ENCODE measurements at places on chromosomes 4 and X.

- no peaks in the 10 kb centered on the region for H3K27me3 ChIP-seq
- DNase-seq = no peak
- no peaks in the 10 kb centered on the region for H3K4me1 ChIP-seq
- no peak overlapping the region for H3K27ac ChIP-seq
Observed at GRCh38 chr4:73612032-73612431, 8.2 kb downstream of the RASSF6 start.

- DNase-seq = no peak
- H3K27ac ChIP-seq = no peak overlapping the region
- H3K4me1 ChIP-seq = no peaks in the 10 kb centered on the region
- no peaks in the 10 kb centered on the region for H3K27me3 ChIP-seq
- no peak overlapping the region for H3K4me3 ChIP-seq
Observed at GRCh38 chr4:112594993-112595392, 41.7 kb downstream of the ZGRF1 start.

GRCh38 chr4:123777373-123777772, 380.8 kb downstream of the SPRY1 start:
- no peaks in the 10 kb centered on the region for H3K4me1 ChIP-seq
- DNase-seq = peak; percentile 49
- H3K27me3 ChIP-seq = no peaks in the 10 kb centered on the region
- no peak overlapping the region for H3K27ac ChIP-seq

DNA sequence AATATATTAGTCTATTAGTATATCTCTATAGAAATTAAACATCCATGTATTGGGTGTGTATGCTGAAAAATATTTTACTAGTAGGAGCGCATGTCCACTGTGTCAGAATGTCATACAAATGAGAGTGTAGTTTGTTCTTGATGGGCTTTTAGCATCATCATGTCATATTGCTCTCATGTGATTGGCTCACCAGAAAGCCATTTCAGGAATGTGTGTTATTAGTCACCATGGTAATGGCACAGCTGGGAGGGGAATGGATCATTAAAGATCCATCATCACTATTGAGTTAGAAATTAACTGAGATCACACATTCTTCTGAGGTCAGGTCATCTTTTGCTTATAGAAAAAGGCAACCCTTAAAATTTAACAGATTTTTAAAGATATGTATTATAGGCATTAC, 77.3 kb downstream of the PHEX start:
- no peaks in the 10 kb centered on the region for H3K36me3 ChIP-seq
- peak; percentile 45 for DNase-seq
- H3K27me3 ChIP-seq = no peaks in the 10 kb centered on the region
- H3K4me1 ChIP-seq = no peaks in the 10 kb centered on the region
- H3K27ac ChIP-seq = no peak overlapping the region
- H3K4me3 ChIP-seq = no peak overlapping the region

GRCh38 chr4:88211473-88212252, 53.2 kb upstream of the ABCG2 start:
- no peaks in the 10 kb centered on the region for H3K36me3 ChIP-seq
- no peak overlapping the region for H3K4me3 ChIP-seq
- no peaks in the 10 kb centered on the region for H3K4me1 ChIP-seq
- peak; percentile 13 for DNase-seq
- no peaks in the 10 kb centered on the region for H3K27me3 ChIP-seq

- H3K4me3 ChIP-seq = no peak overlapping the region
- DNase-seq = peak; percentile 87
- H3K4me1 ChIP-seq = no peaks in the 10 kb centered on the region
Observed at GRCh38 chr4:74555231-74555630, 110.3 kb downstream of the AREG start.

DNA sequence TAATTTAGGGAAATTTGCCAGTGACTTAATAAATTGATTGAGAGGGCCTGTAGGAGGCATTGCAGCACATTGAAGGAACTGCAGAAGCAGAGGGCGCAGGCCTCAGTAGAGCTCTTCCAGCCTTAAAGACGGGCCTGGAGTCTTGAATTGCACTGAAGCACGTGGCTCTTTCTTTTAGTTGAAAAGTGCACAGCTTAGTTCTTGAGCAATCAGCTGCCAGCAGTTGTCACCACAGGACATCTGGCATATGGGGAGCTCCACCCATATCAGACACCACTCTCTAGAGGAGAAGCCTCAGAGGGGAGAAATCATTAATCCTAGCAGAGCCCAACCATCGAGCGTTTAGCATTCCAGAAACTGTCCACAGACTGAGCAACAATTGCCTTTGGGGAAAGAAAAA, 16.0 kb upstream of the FGF16 start:
- no peak overlapping the region for H3K4me3 ChIP-seq
- no peaks in the 10 kb centered on the region for H3K36me3 ChIP-seq
- peaks cover 13% of the 10 kb centered on the region for H3K4me1 ChIP-seq
- H3K27me3 ChIP-seq = no peaks in the 10 kb centered on the region
- peak; percentile 58 for DNase-seq
- no peak overlapping the region for H3K27ac ChIP-seq

- H3K27me3 ChIP-seq = no peaks in the 10 kb centered on the region
- DNase-seq = peak; percentile 56
- H3K36me3 ChIP-seq = peaks cover 5% of the 10 kb centered on the region
- H3K27ac ChIP-seq = peak overlapping the region; percentile 93
- peak overlapping the region; percentile 79 for H3K4me3 ChIP-seq
Observed at GRCh38 chr4:184648313-184649025, 778 bp downstream of the CASP3 start.

DNA sequence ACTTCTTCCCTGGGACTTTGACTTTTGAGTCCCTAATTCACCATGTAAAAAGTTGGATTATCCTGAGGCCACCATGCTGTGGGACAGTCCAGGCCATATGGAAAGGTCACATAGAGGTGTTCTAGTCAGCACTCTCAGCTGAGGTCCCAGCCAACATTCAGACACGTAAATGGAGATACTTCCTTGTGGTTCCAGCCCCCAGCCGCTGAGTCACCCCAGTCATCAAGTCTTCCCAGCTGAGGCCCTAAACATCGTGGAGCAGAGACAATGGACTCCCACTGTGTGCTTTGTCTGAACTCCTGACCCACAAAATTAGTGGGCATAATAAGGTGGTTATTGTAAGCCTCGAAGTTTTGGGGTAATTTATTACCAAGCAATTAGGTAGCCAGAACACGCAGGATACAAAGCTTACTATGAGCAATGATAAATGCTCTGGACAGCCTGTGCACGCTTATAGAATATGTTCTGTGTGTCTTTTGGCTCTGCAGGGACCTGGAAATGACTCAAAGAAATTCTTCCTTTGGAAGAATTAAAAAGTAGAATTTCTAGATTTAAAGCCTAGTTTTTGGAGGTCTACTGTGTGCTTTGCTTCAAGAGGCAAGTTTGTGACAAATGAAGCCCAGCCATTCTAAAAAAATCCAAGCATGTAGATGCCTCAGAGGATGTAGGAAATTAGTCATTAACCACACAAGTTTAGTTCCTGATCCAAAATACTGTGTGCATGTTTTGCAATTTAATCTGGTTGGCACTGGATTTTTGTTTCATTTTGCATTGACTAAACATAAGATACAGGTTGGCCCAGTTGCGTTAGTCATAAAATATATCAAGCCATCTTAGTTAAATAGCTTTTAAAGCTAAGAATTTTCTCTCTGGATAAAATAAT, 33.2 kb upstream of the SLC9A7 start:
- H3K4me1 ChIP-seq = peaks cover 24% of the 10 kb centered on the region
- H3K36me3 ChIP-seq = no peaks in the 10 kb centered on the region

DNA sequence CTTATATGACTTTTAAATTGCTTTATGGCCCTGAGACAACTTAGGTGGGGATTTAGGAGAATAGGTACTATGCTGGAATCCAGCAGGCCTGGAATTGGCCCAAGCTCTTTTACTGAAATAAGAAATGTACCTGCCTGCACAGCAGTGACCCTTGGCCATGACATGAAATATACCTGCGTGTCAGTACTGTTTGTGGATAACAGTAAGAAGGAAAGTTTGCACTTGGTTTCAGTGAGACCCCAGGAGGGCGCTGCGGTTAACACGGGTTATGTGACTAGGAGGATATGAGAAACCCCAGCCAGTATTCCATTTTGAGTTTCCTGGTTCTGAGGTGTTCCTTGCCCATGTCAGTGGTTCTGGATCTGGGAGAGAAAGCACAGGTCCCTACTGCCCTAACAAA, 5.3 kb downstream of the MTM1 start:
- no peaks in the 10 kb centered on the region for H3K27me3 ChIP-seq
- no peaks in the 10 kb centered on the region for H3K36me3 ChIP-seq
- no peak overlapping the region for H3K27ac ChIP-seq
- H3K4me3 ChIP-seq = no peak overlapping the region
- peaks cover 8% of the 10 kb centered on the region for H3K4me1 ChIP-seq

DNA sequence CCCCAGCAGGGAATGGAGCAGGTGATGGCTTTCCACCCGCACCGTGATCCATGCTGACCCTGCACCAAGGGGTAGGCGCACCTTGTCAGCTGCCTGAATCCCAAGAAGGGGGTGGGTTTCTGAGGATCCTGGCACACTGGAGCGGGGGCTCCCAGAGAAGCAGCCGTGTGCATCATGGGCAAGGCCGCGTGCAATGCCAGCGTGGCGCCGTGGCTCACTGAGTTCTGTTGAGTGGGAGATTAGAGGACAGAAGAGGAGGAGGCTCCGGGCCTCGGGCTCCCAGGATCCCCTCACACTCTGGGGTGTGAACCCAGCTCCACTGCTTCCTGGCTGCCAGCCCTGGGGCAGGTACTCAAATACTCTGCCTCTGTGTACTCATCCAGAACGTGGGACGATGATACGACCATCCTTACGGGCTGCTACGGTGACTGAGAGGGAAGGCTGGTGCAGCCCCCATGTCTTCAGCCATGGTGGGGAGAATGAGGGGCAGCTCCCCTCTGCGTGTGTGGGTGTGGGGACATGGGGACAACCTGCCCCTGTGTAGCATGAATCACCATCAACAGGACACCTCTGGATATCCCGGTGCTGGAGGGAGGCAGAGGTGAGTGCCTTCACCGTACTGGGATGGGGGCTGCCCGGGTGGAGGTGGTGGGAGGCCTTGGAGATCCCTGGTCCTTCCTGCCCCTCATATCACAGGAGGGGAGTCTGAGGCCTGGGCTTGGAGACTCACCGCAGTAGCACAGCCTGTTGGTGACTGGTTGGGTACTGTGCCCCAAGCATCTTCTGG, 52.6 kb downstream of the CPZ start:
- H3K27ac ChIP-seq = no peak overlapping the region
- no peaks in the 10 kb centered on the region for H3K4me1 ChIP-seq

DNA sequence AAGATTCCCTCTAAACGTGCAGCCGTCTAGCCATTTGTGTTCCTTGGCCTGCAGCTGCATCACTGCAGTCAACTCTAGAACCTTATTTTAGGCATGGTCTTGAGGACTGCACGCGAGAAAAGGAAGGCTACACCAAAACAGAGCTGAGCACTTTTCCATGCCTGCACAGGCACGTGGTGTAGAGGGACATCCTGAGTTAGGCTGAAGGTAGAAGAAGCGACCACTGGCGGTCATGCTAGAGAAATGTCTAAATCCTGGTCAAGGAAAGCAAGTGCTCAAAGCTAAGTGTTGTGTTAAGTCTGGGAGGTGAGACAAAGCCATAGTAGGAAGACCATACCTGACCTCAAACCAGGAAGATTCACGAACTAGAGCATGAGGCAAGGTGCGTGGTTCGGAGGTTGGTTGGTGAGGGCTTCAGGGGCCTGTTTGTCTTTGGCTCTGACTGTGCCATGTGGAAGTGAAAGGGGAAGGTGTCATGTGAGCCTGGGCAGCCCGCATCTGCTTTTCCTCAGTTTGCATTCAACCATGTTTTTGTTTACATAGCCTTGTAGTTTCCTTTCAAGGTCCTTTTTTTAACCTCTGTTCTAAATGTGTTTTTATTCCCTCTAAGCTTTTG, 203.8 kb downstream of the AASDH start:
- no peak for DNase-seq
- no peaks in the 10 kb centered on the region for H3K27me3 ChIP-seq
- no peaks in the 10 kb centered on the region for H3K36me3 ChIP-seq
- no peak overlapping the region for H3K27ac ChIP-seq
- no peak overlapping the region for H3K4me3 ChIP-seq

GRCh38 chr4:140312100-140312499, 61.3 kb upstream of the SCOC start:
- no peak overlapping the region for H3K4me3 ChIP-seq
- no peak overlapping the region for H3K27ac ChIP-seq

- H3K27ac ChIP-seq = no peak overlapping the region
- H3K4me1 ChIP-seq = no peaks in the 10 kb centered on the region
Observed at GRCh38 chr4:179989975-179990374, 2253.2 kb upstream of the TENM3 start.

DNA sequence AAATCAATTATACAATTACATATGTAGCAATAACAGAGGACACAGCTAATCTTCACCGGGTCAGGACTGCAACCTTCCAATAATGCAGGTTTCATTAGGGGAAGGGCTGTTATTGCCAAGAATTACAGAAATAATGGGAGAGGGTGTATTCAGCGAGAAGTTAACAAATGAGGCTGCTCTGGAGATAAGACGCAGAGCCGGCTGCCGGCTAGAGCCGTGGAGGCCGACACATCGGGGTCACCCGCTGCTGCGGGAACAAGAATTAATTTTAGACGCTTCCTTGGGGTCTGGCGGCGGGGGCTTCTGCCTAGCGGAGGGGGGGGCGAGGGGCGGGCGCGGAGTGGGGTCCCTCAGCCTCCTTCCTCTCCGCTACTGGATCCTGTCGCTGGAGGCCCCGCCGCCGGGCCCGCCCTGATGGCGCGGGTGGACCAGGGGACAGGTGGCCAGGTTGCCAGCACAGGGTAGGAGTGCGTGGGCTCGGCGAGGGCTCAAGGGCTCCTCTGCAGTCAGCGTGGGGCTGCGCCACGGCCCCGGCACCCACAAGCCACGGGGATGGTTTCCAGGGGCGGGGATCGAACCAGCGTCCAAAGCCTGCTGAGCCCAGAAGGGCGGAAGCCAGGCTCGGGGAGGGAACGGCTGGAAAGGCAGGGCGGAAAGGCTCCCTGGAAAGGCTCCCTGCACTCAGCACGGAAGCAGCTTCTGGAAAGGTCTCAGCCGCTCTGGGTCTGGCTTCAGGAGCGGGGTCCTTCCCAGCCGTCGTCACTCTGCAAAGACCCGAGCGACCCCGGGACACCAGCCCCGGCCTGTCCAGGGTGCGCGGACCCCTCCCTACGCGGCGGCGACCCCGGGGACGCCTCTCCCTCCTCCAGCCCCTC, 113.8 kb upstream of the NKX1-1 start:
- no peak overlapping the region for H3K4me3 ChIP-seq
- peaks cover 23% of the 10 kb centered on the region for H3K27me3 ChIP-seq
- no peak overlapping the region for H3K27ac ChIP-seq
- H3K4me1 ChIP-seq = no peaks in the 10 kb centered on the region
- H3K36me3 ChIP-seq = no peaks in the 10 kb centered on the region

GRCh38 chr4:7024336-7024890, 18.8 kb upstream of the TADA2B start:
- no peak overlapping the region for H3K27ac ChIP-seq
- H3K27me3 ChIP-seq = no peaks in the 10 kb centered on the region
- peaks cover 7% of the 10 kb centered on the region for H3K36me3 ChIP-seq
- peaks cover 15% of the 10 kb centered on the region for H3K4me1 ChIP-seq
- DNase-seq = no peak
- H3K4me3 ChIP-seq = no peak overlapping the region

GRCh38 chr4:83484500-83485461, at the start of gene ABRAXAS1:
TSS of gene ABRAXAS1 (minus strand) at chr4:83485100. CDS start at chr4:83485072, 28 bp downstream.
- no peaks in the 10 kb centered on the region for H3K27me3 ChIP-seq
- no peaks in the 10 kb centered on the region for H3K36me3 ChIP-seq
- DNase-seq = peak; percentile 80
- H3K27ac ChIP-seq = peak within 1 kb of the TSS; percentile 69

Measured in astrocyte (in vitro differentiated cells and primary cell).